Activated CD8-positive, alpha-beta memory T cell treated with anti-CD3 and anti-CD28 coated beads for 1 hour (primary cell): ENCODE measurements at places on chromosomes 4 and X.

- DNase-seq, result no peak
Observed at GRCh38 chr4:119477412-119478053, 151.1 kb downstream of the PDE5A start.

DNA sequence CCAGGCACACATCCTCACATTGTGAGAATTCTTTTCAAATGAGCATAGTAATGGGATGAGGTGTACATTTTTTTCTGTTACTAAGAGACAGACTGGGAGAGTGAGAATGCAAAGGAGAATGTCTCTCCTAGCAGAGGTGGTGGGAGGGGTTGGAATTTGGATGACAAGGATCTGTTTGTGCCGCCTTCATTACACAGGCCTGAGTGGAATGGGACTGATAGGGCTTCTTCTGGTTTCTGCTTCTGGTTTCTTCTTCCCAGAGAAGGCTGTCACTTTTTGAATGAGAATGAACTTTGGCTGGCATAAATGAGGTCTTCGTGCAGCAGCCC lies 55.4 kb downstream of the C4orf51 start:
- no peak for DNase-seq

GRCh38 chr4:157521906-157522305 lies 301.4 kb downstream of the GRIA2 start:
- DNase-seq, result no peak

DNA sequence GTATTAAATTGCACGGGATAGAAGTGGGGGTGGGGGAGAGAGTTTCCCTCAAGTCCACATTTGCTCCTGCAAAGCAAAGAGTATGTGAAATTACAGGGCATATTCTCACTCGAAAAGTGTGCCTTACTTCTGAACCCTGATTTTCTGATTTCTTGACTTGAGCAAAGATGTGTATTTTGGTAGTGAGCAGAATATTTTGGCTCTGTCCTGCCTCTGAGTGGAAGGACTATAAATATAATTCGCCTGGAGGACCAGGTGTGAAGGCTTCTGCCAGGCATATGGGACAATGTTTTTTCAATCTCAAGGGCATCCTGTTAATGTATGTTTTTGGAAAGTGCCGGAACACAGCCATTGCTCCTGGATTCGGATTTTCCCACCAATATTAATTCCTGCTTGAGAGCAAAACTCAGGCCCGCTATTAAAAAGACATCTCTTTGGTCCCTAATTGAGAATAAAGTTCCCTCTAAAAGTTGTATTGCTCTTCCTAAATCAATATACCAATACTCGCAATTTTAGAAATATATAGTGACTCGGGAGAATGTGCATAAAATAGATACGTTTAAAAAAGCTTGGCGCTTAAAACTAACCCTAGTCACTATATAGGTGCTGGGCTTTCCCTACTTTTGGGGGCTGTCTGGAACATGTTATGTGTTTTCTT lies 15.3 kb upstream of the PITX2 start:
- DNase-seq, result no peak

DNA sequence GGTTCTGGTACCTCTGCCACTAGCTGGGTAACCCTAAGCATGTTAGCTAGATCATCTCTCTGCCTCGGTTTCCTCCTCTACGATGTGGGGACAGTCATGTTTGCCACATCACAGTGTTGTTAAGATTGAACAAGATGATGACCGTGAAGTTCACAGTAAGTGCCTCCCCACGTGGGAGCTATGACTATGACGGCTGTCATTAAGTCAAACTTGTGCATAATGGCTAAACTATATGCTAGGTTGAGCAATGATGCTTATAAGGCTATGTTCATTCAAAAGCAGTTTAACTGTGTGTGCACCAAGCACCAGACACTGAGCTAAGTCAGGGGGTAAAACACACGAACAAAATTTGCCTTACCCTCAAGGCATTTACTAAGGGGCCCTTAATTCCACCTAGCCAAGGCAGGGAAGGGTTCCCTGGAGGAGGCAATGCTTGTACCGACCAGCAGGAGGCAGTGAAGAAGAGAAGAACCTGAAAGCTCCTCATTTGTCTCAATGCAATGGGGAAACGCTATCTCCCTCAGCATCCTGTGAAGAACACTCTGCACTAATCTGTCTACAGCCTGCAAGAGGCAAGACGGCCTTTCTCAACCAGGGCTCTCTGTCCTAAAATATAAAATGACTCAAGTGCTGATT lies 52.9 kb downstream of the MAP7D2 start:
- no peak for DNase-seq

- DNase-seq, result no peak
Observed at GRCh38 chrX:53004811-53005210, 43.8 kb upstream of the GPR173 start.
